ENCODE measurements at places on chromosomes 7 and 10. TPM values are rescaled to one million over a fixed set of nuclear protein-coding genes. Genes with fewer than 3 reads are reported as not detected.

DNA sequence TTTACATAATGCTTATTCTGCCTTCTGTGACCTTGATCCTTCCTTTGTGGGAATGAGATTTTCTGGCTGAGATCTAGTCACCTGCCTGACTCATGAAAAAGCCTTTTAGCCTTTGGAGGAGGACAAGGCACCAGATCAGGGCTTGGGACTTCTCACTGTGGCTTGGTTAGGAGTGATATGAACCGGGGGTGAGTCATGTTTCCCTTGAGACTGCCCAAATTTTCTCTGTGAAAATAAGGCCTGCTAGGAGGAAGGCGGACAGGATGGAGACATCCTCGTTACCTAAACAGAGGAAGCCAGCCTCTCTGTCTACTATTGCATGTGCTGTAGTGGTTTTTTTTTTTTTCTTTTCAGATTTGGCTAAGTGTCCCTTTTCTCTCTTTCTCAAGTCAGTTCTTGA is 57.8 kb downstream of the EVX1 start:
- DNase-seq, result no peak

GRCh38 chr7:131197920-131198615 is 129.6 kb upstream of the MKLN1 start:
- DNase-seq, result no peak

DNA sequence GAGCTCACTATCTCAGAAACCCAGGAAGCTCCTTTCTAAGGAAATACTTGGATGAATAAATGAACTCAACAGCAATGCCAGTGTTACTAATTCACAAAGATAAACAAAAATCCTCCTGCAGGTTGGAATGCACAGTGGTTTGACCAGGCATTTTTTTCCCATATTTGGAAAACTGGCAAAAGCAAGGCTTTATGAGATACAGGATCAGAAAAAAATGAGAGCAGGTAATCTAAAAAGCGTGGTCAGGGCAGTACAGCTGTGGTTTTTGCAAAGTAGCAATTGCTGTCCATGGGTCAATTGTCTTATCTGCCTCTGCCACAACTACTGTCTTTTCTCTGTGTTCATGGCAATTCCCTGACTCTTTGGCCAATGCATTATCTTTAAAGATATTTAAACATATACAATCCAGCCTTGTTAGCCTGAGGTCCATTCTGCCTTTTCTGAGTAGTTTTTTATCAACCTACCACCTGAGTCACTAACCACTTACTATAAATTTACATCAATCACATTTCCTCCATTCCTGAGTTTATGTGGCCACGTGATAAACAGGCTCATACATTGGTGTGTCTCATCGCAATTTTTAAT is 564.5 kb upstream of the IGFBP3 start:
- DNase-seq, result no peak

- DNase-seq, result peak; percentile 30
Measured at GRCh38 chr7:20218279-20218678, 1.1 kb upstream of the MACC1 start.

DNA sequence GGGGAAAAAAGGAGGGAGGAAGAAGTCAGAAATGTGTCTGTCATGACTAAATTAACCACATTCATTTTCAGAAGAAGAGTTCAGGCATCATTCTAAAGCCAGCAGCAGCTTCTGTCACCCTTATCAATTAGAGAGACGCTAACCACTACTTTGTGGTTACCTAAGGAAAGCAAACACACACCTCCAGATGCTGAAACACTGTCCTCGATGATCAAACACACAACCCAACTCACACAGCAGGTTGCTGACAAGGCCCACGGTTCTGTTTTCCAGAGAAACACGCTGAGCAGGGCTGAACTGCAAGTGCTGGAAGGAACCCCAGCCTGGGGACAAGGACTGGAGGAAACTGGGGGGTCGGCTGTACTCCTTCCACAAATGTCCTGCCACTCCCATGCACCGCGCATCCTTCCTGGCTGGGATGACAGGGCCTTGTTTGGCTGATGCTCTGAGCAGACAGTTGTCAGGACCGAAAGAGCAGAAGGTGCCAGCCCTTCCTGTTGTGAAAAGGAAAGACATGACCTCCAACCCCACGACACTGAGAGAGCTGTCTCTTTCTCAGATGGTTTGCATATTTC is 36.6 kb downstream of the PRKCQ start:
- no peak for DNase-seq

GRCh38 chr10:124007102-124007772 is 86.2 kb downstream of the CHST15 start:
- no peak for DNase-seq

DNA sequence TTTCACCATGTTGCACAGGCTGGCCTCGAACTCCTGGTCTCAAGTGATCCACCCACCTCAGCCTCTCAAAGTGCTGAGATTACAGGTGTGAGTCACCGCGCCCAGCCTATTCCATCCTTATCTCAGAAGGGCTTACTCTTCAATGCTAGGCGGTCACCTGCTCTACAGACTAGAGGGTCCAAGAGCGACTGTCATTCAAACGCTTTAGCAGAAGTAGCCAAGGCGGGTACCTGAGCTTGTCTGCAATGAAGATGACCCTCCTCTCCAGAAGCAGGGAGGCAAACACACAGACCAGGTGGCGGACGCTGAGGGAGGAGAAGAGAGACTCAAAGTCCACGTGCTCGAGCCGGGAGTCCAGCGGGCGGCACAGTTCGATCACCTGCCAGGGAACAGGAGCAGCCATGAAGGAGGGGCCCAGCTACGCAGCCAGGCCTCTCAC is 65.1 kb upstream of the MKRN1 start:
- no peak for DNase-seq

- DNase-seq, result no peak
Measured at GRCh38 chr7:38753347-38753746, 122.2 kb upstream of the AMPH start.

DNA sequence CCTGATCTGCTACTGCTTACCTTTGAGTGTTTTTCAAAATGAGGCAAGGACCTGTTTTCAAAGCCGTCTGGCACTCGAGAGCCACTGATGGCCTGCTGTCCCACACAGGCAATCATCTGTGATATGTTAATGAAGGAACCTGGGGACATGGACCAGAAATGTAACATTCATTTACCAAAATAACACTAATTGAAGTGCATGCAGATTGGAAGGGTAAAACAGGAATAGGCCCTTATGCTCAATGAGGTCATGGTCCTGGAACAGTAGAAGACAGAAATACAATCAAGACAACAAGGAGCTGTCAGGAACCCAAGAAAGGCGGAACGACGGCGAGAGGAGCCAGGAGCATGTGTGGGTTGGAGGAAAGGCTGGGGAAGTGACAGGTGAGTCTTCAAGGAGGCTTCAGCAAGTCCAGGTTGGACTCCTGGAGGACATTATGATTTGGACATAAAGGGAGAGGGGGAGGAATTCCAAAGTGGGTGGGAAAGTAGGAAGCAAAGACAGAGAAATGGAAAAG is 28.3 kb downstream of the POLR3A start:
- DNase-seq, result no peak

- DNase-seq, result peak; percentile 64
Measured at GRCh38 chr7:100895701-100895955, at the start of gene ACHE. ACHE (minus strand) TSS chr7:100895888; CDS start chr7:100894232, 1,656 bp downstream.

DNA sequence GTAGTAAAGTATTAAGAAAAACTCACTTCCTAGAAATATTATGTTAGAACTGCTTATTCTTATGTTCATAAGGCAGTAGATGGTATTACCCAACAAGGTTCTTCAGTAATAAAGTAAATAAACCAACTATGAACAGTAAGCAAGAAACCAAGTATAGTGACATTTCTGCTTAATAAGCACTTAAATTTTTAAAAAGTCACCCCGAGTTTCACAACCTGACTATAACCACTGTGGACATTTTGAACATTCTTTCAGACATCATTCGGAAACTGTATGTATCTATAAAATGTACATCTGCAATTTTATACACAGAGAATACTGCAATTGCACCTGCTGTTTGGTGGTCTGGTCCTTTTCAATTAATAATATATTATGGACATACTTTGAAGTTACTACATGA is 1073.6 kb downstream of the XPNPEP1 start:
- DNase-seq, result no peak

DNA sequence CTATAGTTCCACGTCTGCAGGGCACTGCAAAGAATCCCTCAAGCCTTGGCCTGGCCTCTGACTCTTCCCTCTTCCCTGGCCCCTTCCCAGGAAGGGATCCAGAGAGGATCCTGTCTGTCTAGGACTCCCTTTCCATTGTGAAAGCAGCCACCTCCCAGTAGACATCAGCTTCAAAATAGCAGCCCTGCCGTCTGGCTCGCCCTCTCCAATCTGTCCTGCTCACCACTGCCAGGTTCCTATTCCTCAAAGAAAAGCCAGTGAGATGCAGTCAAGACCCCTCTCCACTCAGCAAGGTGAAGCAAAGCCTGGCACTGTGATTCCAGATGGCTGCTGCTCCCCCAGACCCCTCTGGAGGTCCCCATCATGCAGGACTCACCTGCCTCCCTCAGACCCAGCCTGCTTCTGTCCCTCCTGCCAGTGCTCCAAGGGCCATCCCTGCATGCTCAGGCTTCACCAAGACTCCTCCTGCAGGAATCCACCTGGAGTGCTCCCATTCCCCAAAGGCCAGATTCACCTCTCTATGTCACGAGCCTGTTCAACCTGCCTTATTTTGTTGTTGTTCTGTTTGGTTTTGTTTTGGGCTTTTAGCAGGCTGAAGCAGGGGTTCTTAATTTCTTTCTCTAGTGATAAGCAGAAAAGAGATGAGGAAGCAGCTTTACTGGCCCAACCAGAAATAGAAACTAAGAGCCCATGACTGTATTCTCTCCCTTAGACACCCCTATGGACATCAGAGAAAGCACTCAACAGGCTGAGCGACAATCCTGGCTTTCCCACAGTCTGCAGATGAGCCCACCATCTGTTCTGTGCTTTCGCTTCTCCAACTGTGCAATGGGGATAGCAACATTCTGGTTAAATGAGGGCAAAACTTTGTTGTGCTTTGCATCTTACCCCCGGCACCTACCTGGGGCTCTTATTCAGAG is 305.1 kb downstream of the GRID1 start:
- DNase-seq, result no peak

GRCh38 chr7:136883046-136883445 is 14.6 kb downstream of the CHRM2 start:
- DNase-seq, result peak; percentile 27

GRCh38 chr10:71263376-71263775 is 51.0 kb downstream of the UNC5B start:
- peak; percentile 41 for DNase-seq

DNA sequence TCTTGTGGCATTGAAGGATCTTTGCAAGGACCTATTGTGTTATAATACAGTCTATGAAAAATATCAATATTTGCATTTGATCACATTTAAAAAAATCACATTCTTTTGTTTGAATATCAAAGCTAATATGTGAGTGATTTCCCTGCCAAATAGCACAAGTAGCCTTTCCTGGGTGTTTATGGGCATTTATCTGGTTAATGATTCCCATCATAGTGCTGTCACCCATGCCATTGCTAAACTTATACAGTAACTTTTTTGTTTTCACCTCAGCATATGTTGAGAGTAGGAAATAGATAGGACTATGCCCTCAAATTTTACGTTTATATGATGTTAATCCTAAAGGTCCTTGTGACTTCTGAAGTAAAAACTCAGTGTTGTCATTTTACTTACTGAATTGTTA is 136.9 kb downstream of the CFTR start:
- DNase-seq, result no peak

DNA sequence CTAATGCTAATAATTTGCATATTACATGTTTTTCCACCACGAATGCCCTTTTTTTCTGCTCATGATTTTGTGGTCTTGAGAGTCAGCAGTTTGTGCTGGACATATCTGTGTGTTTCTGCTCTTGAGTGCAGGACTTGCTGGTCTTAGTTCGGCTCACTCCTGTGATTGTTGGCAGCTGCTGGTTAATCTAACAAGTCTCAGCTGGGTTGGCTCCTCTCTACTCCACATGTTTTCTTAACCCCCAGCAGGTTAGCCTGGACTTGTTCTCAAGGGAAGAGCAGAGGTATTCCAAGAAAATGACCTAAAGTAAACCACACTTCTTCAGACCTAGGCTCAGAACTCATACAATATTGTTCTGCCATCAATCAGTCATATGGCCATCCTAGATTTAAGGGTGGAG is 1238.9 kb downstream of the XPNPEP1 start:
- no peak for DNase-seq

DNA sequence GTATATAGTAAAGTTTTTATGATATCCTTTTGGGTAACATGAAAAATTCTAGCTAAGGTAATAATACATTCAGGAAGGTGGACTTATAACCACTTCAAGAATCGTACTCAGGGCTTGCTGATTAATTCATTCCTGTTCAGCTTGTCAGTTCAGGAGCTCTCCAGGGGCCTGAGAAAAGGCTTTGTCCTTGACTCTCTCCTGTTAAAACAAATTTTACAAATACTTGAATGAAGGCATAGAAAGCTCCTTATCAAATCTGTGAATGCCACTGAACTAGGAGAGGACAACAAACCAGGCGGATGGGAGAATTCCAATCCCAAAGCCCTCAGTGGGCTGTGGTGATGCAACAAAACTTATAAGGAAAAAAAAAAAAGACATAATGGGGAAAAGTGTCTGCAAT is 354.5 kb upstream of the ZMIZ1 start:
- no peak for DNase-seq

GRCh38 chr7:79317728-79318127 is 135.7 kb downstream of the MAGI2 start:
- DNase-seq, result peak; percentile 74

- no peak for DNase-seq
Measured at GRCh38 chr7:151869968-151870918, 6.7 kb downstream of the PRKAG2 start.

Gene SPDYE11
- total RNA-seq, result not detected

Gene ASB10
- not detected for total RNA-seq

Gene ELMO1
- total RNA-seq, result 24.9 TPM

Gene GJD4
- total RNA-seq, result not detected

Gene MLLT10
- total RNA-seq, result 54.1 TPM

Gene LIPM
- total RNA-seq, result not detected
